T-helper 1 cell (primary cell): ENCODE measurements at places on chromosomes 5 and 9.

DNA sequence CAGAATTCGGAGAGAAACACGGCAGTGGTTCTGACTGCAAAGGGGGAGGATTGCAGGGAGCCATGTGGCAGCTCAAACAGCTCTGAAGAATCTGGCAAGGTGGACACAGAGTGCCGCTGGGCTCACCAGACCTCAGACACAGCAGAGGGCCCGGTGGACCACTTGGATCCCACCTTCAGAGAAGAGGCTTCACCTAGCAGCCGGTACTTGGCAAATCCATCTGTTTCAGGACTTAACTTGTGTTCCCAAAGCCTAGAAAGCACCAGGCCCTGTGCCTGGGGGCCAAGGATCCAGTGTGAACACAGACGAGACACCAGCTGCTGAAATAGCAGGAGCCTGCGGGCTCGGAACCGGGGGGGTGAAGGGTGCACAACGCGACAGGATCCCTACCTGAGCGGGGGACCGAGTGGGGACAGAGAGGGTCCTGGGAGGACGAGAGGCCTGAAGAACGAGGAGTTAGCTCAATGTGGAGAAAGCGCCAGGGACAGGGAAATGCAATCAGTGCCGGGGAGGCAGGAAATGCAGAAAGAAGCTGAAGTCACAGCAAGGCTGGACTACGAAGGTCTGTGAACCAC, 44.6 kb downstream of the BTNL9 start:
- no peak for DNase-seq

DNA sequence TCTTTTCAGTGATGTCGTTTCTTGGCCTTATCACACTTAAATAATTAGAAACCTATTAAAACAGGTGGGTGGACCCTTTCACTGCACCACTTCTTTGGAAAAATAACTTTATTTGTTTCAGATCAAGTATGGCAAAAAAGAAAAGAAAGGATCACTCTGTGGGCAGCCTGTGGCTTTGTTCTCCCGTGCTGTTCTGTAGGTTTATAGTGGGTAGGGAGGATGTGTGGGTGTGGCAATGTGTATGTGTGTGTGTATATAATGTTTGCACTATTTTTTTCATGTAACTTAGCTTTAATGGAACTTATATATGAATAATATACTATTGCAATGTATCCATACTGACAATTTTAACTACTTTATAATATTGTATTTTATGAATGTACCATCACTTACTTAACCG, 85.9 kb downstream of the ACTBL2 start:
- no peak for DNase-seq

GRCh38 chr5:136337788-136338187, 27.6 kb downstream of the TRPC7 start:
- DNase-seq: no peak

DNA sequence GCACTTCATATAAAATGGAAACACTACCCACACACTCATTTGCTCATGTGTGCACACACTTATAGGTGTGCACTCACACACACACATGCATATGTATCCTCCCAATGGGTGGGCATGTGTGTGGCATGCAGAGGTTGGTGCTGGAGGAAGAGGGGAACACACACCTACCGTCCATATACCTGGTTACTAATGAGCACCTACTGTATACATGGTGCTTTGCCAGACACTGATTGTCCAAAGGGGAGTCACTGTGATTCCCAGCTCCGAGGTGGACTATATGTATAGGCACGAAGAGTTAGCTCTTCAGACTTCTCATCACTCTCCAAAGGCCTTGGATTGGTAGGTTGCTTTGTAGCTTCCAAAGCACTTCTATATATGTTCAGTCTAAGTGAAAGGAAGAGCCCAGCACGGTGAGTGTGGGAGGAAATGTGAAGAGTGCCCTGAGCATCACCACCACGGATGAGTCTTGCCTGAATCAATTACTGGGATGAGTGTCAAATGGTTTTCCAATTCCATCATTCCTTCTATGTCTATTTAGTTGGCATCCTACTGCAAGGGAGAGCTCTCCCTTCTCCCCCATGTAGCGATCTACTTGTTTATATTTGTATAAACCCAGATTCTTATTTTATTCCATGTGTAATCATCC, 12.6 kb upstream of the ERGIC1 start:
- DNase-seq: no peak

DNA sequence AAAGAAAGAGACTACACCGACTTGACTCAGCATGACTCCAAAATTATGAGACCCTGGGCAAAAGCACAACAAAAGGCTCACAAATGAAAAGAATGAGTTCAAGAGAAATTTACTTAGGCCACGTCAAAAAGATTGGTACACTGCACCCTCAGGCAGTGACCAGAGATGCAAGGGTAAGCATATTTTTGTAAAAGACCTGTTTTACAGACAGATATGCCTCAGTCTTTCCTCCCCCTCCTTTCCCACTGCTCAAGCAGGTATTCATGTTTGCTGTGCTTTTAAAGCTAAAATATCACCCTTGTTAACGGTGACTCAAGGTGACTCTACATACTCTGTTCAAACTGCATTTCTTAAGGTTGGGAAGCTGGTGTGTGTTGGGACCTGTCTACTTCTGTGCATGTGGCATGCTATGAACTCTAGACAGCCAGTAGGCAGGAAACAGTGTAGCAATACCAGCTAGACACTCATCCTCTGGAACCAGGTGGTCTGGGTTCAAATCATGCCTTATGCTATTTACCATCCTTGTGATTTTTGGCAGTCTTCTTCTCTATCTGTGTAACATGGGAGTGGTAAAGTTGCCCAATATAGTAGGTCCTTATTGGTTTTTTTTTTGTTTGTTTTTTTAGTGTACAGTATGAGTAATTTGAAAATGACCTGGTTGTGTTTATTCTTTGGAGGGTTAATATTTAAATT, 98.7 kb downstream of the TLE4 start:
- DNase-seq: no peak
